ENCODE measurements at places on chromosomes 13 and 19.

DNA sequence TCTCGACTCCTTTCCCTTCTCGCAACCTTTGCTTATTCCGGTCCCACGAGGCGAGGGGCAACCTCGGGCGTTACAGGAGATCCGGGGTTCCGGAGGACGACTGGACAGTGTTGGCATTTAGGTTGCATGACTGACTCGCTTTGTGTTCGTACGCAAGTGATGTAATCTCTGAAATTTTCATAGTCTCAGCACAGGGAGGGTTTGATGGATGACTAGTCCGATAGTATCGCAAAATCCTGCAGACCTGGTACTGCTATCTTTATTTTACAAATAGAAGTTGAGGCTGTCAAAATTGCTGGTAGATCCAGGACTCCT, 342 bp downstream of the DDX49 start:
- no peak for DNase-seq

DNA sequence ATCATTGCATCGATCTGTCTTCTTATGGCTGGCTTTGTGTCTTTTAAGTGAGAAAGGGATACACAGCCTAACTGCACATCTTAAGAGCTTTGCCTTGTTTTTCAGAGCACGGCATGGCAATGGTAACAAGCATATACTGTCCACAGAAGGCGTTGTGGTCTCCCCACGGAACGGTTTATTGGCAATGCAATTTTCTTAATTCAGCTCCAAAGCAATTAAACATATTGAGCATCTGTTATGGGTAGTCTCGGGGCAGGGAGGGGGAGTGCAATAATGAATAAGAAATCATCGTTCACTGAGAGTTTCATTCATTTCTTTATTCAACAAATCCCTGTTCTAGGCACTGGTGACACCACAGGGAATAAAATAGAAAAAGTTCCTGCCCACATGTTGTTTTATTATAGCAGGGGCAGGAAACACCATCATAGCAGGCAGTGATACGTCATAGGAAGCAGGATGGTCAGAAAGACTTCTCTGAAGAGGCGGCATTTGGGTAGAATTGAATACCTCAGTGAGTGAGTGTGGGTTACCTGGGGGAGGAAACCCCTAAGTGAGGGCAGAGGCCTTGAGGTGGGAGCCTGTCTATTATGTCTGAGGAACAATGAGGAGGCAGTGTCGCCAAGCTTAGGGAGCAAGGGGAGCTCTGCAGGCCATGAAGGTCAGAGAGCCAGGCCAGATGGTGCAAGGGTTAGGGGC, 185.7 kb upstream of the KL start:
- DNase-seq: no peak

GRCh38 chr19:37991841-37992248, 84.8 kb downstream of the SIPA1L3 start:
- DNase-seq: peak; percentile 58

DNA sequence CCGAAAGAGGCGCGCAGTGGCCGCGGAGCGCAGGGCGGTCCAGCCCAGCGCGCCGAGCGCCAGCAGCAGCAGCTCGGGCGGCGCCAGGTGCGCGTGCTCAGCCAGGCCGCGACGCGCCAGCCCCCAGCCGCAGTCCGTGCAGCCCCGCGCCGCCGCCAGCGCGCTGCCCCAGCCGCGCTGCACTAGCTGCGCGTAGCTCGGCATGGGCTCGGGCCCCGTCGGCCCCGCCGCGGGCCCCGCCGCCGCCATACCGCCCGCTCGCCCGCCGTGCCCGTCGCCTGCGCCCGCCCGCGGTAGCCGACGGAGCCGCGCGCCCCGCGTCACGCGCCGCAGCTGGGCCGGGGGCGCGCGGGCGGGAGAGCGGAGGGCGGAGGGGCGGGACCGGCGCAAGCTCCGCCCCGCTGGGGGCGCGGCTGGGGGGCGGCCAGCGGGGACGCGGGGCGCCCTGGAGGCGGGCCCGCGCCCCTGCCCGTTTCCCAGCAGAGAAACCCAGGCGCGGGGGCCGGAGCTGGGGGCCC, at the start of gene CERS1:
TSS of gene CERS1 (minus strand) at position 335 of the 518 bp plus-strand sequence. CDS start at position 249, 86 bp downstream.
- peak; percentile 8 for DNase-seq

DNA sequence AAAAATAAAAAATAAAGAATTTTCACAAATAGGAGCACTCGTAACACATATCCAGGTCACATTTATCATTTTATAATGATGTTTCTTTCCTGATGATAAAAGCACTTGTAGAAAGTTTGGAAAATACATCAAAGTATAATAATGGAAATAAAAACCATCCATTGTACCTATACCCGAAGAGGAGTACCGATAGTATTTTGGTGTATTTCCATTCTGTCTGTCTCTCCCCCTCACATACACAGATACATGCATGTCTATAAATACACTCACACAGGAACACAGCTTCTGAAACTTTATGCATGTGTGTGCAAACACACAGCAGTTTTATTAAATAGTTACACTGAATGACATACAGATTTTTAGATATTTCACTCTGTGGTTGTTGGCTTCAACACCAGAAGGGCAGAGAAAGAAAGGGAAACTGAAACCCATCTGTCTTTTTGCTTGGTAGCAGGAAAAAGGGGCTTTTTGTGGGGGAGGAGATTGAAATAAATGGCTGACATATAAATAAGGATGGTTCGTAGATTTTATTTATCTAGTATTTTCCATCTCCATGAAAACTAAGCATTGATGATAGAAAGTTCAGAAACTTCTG, 114.8 kb downstream of the LRCH1 start:
- no peak for DNase-seq

DNA sequence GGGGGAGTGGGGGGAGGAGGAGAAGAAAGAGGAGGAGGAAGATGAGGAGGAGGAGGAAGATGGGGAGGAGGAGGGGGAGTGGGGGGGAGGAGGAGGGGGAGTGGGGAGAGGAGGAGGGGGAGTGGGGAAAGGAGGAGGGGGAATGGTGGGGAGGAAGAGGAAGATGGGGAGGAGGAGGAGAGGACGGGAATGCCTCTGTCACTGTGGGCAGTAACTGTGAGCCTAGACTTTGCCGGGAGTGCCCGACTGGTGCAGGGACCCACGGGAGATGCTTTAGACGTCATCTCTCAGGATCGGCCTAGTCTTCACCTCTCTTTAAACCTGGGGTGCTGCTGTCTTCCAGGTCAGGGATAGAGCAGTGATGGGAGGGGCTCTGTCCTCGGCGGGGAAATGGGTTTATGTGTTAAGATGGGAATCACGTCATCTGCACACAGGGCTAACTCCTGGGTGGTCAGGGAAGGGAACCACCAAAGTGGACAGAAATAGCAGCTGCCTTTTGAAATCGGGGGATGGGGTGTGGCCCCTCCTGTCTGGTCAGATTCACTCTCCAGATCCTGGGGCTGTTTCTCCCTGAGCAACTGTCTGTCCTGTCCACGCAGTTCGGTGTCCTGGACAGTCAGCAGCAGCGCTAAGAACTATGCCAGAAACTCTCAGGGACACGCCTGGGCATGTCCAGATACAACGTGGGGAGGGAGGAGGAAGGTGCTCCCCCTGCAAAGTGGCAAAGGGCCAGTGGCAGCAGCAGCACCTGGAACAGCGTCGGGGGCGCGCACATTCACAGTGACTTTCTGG, 26.9 kb downstream of the GAS6 start:
- peak; percentile 91 for DNase-seq

GRCh38 chr13:67281466-67281865, 51.3 kb upstream of the PCDH9 start:
- DNase-seq: no peak

GRCh38 chr13:107811233-107812013, 403.9 kb downstream of the LIG4 start:
- DNase-seq: no peak

DNA sequence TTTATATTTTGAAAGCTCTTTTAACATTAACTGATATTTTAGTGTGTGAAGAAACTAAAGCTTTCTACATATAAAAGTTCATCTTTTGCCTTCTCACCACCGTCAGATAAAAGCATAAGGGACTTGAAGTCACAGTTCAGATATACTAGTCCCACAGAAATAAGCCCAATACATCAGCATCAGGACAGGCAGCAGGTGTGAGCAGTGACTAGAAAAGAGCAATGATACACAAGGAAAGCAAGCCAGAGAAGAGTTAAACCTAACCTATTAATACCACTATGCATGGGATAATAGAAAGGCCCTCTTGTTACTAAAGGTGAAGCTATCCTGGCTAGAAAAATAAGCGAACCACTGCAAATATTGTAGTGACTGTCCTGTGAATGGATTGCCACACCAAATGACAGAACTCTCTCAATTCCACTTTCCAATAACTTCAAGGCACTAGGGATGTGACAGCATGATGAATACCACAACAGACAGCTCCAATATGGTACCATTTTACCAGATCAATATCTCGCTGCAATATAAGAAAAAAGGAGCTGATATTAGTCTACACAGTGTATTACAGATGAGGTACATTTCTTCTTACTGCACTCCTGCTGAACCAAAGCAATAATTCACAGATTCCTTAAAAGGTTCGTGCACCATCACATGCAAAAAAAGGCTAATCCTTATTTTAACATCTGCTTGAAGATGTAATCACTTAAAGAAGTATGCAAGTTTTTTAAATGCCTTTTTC, 114.1 kb downstream of the DACH1 start:
- DNase-seq: no peak

- DNase-seq: peak; percentile 90
Measured at GRCh38 chr19:49149652-49150105, 5.5 kb downstream of the HRC start.

DNA sequence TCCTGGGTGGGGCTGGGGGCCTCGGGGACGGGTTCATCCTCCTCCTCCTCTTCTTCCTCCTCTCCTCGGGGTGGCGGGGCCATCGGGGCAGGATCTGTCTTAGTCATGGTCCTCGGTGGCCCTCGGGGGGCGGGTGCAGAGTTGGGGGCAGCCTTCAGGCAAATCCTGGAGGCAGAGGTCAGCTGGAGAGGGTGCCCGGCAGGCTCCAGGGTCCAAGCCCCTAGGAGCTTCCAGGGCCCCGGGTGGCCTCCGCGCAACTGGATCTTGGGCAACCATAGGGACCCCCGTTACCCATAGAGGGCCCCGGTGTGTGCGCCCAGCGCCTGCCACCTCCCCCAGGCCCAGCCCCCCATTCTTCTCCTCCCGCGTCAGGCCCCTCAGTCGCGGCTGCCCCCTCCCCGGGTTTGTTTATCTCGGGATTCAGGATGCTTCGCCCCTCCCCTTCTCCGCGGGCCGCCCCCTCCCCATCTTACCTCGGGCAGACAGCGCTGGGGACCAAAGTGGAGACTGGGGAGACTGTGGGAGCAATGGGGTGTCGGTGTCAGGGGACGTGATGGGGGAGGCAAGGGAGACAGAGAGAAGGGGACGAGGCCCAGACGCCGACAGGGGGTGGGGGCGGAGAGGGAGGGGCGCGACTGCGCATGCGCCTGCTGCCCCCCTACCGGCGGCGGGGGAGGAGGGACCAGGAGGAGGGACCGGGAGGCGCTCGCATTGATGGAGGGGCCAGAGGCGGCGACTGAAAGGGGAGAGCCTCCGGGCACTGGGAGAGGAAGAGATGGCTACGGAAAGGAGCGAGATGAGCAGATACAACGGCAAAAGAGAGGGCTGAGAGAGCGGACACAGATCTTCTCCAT, at the start of gene CLIP3:
TSS of gene CLIP3 (minus strand) at position 623 of the 854 bp plus-strand sequence. CDS start at position 107, 516 bp downstream.
- peak; percentile 73 for DNase-seq

DNA sequence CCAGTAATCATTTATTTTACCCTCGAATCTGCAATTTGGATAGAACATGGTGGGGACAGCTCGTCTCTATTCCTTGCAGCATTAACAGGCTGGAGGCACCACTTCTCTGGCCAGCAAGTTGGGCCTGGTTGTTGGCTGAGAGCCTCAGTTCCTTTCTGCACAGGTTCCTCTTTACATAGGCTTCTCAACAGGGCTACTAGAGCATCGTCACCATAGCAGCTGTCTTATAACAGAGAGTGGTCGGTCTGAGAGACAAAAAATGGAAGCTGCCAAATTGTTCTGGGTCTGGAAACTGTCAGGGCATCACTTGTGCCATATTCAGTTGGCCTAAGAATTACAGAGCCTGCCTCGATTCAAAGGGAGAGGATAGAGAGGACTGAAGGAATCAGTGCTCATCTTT, 86.7 kb downstream of the DNAJC15 start:
- DNase-seq: no peak

DNA sequence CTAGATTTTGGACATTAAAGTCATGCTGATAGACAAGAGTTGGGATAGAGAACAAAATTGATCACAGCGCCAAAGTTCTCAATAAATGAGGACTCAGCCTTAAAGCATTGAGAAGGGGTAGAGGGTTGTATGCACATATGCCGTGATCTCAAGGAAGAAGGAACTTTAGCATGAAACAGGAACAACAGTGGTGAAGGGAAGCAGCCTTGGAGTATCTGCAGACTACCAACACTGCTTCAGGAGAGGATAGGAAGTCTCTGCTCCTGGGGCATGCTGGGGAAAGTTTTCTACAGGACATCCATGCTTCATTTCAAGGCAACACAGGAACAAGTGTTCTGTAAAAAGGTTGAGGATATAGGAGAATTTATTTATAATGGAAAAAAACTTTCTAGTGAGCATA, 111.9 kb upstream of the MLNR start:
- DNase-seq: no peak

DNA sequence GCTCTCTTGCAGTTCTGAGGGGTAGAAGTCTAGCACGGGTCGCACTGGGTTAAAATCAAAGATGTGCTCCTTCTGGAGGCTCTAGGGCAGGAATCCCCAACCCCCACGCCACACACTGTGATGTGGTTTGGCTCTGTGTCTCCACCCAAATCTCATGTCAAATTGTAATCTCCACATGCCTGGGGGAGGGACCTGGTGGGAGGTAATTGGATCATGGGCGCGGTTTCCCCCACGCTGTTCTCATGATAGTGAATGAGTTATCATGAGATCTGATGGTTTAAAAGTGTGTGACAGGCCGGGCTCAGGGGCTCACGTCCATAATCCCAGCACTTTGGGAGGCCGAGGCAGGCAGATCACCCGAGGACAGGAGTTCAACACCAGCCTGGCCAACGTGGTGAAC, 26.6 kb upstream of the CALM3 start:
- DNase-seq: peak; percentile 25

DNA sequence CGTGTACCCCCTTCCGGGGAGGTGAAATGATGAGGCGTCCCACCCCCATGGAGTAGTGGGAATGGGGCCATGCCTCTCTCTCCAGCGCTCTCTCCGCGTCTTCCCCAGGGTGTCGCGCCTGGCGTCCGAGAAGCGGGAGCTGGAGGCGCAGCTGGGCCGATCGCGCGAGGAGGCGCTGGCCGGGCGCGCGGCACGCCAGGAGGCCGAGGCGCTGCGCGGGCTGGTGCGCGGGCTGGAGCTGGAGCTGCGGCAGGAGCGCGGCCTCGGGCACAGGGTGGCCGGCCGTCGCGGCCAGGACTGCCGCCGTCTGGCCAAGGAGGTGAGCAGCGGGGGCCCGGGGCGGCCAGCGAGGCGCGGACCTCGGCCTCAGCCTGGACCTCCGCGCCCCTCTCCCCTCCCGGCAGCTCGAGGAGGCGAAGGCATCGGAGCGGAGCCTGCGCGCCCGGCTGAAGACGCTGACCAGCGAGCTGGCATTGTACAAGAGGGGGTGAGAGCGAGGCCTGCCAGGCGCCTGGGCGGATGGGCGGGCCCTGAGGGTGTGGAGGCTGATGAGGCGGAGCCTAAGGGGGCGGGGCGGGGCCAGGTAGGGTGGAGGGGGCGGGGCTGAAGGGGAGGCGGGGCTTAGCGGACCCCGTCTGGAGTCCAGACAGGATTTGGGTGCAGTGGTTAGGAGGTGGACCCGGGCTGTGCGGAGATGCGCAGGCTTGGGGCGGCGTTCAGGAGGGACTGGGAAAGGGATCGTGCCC, 7.7 kb downstream of the PGLYRP1 start:
- peak; percentile 22 for DNase-seq
